ENCODE measurements at places on chromosomes 3 and 15. TPM values are rescaled to one million over a fixed set of nuclear protein-coding genes. Genes with fewer than 3 reads are reported as not detected.

The SLC9C1 gene
- polyA plus RNA-seq: not detected

The SI gene
- polyA plus RNA-seq: not detected

The SLC6A11 gene
- not detected for polyA plus RNA-seq

The RLBP1 gene
- not detected for polyA plus RNA-seq

The MAP6D1 gene
- polyA plus RNA-seq: 1.3 TPM

The IGSF10 gene
- not detected for polyA plus RNA-seq

The UBE2Q2 gene
- polyA plus RNA-seq: 29.5 TPM

The EPHB3 gene
- polyA plus RNA-seq: 0.19 TPM

The IL5RA gene
- 0.13 TPM for polyA plus RNA-seq

The CHDH gene
- polyA plus RNA-seq: 1.4 TPM

The NSMCE3 gene
- polyA plus RNA-seq: 22.1 TPM

The CPLX3 gene
- polyA plus RNA-seq: not detected

The TRPM1 gene
- polyA plus RNA-seq: not detected

The DUOXA2 gene
- not detected for polyA plus RNA-seq

The GRAMD1C gene
- 6.4 TPM for polyA plus RNA-seq

The ISL2 gene
- polyA plus RNA-seq: not detected

The ENTPD3 gene
- not detected for polyA plus RNA-seq

The MKRN2OS gene
- 0.15 TPM for polyA plus RNA-seq

The CCDC54 gene
- polyA plus RNA-seq: not detected

The SEMA7A gene
- 13.8 TPM for polyA plus RNA-seq

The PLA2G4E gene
- not detected for polyA plus RNA-seq

The PLS1 gene
- polyA plus RNA-seq: 1.4 TPM

The WDR5B gene
- 2.9 TPM for polyA plus RNA-seq

The SEMA3F gene
- not detected for polyA plus RNA-seq

The ATP13A4 gene
- 0.88 TPM for polyA plus RNA-seq

The GABRR3 gene
- not detected for polyA plus RNA-seq

The GOLGA6L10 gene
- 0.84 TPM for polyA plus RNA-seq

The AGBL1 gene
- not detected for polyA plus RNA-seq

The CNTN4 gene
- not detected for polyA plus RNA-seq

The SKOR1 gene
- polyA plus RNA-seq: not detected

The SPATA12 gene
- not detected for polyA plus RNA-seq
